GM12878 (cell line): ENCODE measurements at places on chromosomes 4 and X. TPM values are rescaled to one million over a fixed set of nuclear protein-coding genes. Genes with fewer than 3 reads are reported as not detected.

GRCh38 chrX:113790987-113791386 is 792.9 kb upstream of the HTR2C start:
- H3K36me3 ChIP-seq = no peaks in the 10 kb centered on the region
- no peak overlapping the region for H3K27ac ChIP-seq
- no peak for DNase-seq

GRCh38 chrX:129678614-129679195 is 23.9 kb upstream of the APLN start:
- H3K27ac ChIP-seq = no peak overlapping the region
- no peaks in the 10 kb centered on the region for H3K36me3 ChIP-seq
- no peak for DNase-seq

The RXFP1 gene
- not detected in 2 replicates for polyA plus RNA-seq

GRCh38 chrX:151675121-151675746 is 20.0 kb upstream of the PRRG3 start:
- no peak overlapping the region for H3K4me3 ChIP-seq
- no peak overlapping the region for H3K27ac ChIP-seq
- no peaks in the 10 kb centered on the region for H3K27me3 ChIP-seq
- no peaks in the 10 kb centered on the region for H3K36me3 ChIP-seq

GRCh38 chr4:159779716-159780115 is 676.8 kb downstream of the RAPGEF2 start:
- DNase-seq = no peak
- H3K4me3 ChIP-seq = no peak overlapping the region
- no peaks in the 10 kb centered on the region for H3K27me3 ChIP-seq
- no peaks in the 10 kb centered on the region for H3K4me1 ChIP-seq
- no peak overlapping the region for H3K27ac ChIP-seq
- H3K36me3 ChIP-seq = no peaks in the 10 kb centered on the region

DNA sequence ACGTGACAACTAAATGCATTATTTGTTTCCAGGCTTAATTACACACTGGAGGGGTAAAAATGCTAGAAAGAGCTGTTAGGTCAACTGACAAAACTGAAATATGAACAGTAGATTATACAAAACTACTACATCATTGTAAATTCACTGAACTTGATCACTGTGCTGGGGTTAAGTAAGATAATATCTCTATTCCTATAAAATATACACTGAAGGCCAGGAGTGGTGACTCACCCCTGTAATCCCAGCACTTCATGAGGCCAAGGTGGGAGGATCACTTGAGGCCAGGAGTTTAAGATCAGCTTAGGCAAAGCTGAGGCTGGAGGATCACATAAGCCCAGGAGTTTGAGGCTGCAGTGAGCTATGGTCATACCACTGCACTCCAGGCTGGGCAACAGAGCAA is 31.8 kb upstream of the NKX6-1 start:
- H3K4me3 ChIP-seq = no peak overlapping the region
- no peak for DNase-seq
- no peak overlapping the region for H3K27ac ChIP-seq
- H3K4me1 ChIP-seq = no peaks in the 10 kb centered on the region

DNA sequence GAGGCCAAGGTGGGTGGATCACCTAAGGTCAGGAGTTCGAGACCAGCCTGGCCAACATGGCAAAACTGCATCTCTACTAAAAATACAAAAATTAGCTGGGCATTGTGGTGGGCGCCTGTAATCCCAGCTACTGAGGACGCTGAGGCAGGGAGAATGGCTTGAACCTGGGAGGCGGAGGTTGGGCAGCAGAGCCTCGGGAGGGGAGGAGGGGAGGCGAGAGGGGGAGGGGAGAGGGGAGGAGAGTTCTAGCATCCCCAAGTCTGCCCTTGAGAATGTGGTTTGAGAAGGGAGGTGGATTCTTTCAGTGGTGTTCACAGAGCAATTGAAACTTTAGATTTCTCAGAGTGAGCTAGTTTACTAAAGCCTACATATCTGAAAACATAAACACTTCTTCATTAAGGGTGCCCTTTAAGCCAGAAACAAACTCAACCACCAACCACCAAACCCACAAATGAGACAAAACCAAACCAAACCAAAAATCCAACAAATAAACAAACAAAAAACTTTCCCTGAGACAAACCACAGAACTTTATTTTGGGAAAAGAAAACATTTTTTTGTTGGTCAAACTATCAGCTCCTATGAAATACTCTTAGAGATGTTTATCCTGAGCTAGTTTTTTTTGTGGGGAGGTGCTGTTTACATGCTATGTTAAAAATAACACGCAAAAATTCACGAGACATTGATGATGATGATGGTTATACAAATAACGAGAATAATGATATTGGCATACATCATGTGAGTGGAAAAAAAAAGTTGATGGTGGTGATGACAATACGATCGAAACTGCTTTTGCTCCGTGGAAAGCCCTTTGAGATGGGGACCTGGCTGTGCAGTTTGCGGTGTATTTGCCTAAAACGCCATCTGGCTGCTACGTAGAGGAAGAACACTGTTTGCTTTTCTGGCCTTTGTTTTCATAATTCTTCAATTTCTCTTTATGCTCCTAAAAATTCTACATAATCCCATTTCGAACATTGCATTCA is 98.2 kb upstream of the PRKX start:
- peaks cover 24% of the 10 kb centered on the region for H3K4me1 ChIP-seq
- peak overlapping the region; percentile 39 for H3K27ac ChIP-seq
- 0 out of 2 replicates have a peak, but pooled peaks cover 2% of the 10 kb centered on the region for H3K27me3 ChIP-seq
- H3K36me3 ChIP-seq = no peaks in the 10 kb centered on the region
- no peak overlapping the region; the same call in 1 of the 2 replicates for H3K4me3 ChIP-seq

The RENBP gene
- 0.36 and 0.59 TPM in 2 replicates for polyA plus RNA-seq

DNA sequence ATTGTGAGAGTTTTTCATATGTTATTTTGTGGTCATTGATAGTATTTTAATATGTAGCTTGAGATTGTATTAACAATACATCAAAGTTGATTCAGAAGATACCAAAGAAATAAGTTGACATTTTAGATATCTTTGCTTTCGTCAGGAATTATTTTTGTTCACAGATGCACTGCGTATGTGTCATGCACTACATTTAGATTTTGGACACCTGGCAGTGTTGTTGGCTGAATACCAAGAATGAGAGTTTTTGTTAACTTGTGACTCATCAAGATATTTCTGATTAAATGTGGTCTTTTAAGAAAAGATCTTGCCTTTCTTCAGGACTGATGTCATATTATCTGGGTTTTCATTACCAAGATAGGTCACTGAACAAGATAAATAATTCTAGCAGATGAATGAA is 633.4 kb downstream of the CENPC start:
- no peaks in the 10 kb centered on the region for H3K4me1 ChIP-seq
- H3K27me3 ChIP-seq = no peaks in the 10 kb centered on the region
- no peak for DNase-seq
- H3K4me3 ChIP-seq = no peak overlapping the region

The MAGEC1 gene
- polyA plus RNA-seq = not detected in 2 replicates

The FGD1 gene
- polyA plus RNA-seq = 0.45 and 0.52 TPM in 2 replicates

The EGF gene
- 0.28 and 0.29 TPM in 2 replicates for polyA plus RNA-seq

The FGG gene
- polyA plus RNA-seq = not detected in 2 replicates

GRCh38 chrX:136910565-136911035 is 30.1 kb upstream of the RBMX start:
- no peaks in the 10 kb centered on the region for H3K27me3 ChIP-seq
- DNase-seq = no peak
- no peak overlapping the region for H3K27ac ChIP-seq
- peak overlapping the region; percentile 76 for H3K4me3 ChIP-seq

The TRIM60 gene
- not detected in 2 replicates for polyA plus RNA-seq

DNA sequence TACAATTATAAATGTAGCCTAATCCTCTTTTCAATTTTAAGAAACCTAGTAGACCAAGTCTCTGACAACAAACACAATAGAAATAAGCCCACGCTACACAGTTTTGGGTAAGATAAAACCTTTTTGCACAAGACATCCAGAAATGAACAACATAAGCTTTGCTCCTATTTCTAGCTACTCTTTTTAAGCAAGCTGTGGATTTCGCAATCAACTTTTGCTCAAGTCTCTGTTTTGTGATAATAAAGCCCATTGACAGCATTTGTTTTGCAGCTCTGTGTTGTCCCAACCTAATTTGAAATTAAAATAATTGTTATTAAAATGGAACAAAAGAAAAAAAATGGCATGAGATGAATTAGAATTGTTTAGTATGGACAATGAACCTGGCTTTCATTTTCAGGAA is 287.9 kb upstream of the PUDP start:
- DNase-seq = no peak
- H3K4me1 ChIP-seq = no peaks in the 10 kb centered on the region
- H3K4me3 ChIP-seq = no peak overlapping the region
- no peaks in the 10 kb centered on the region for H3K36me3 ChIP-seq

- no peak overlapping the region for H3K27ac ChIP-seq
- no peak overlapping the region for H3K4me3 ChIP-seq
- H3K4me1 ChIP-seq = no peaks in the 10 kb centered on the region
Measured at GRCh38 chrX:119375561-119375960, 23.6 kb upstream of the SLC25A43 start.

DNA sequence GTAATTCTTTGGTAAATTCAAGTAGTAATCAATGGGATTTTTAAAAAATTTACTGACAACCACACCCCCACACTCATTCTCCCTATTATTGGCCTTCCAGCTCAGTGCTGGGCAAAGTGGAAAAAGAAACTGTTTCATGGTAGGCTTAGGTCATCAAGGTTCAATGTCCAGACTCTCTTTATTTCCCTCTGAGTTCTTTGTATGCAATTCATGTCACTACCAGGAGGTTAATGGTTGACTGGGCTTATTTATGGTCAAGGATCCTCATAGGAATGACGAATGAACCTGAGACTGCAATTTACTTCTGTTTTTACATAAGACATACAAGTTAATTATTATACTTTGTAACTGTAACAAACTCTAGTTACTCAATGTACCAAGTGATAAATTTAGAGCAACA is 403.2 kb downstream of the KLHL13 start:
- no peak overlapping the region for H3K4me3 ChIP-seq
- no peaks in the 10 kb centered on the region for H3K4me1 ChIP-seq
- H3K36me3 ChIP-seq = no peaks in the 10 kb centered on the region
- H3K27me3 ChIP-seq = no peaks in the 10 kb centered on the region
- no peak for DNase-seq

DNA sequence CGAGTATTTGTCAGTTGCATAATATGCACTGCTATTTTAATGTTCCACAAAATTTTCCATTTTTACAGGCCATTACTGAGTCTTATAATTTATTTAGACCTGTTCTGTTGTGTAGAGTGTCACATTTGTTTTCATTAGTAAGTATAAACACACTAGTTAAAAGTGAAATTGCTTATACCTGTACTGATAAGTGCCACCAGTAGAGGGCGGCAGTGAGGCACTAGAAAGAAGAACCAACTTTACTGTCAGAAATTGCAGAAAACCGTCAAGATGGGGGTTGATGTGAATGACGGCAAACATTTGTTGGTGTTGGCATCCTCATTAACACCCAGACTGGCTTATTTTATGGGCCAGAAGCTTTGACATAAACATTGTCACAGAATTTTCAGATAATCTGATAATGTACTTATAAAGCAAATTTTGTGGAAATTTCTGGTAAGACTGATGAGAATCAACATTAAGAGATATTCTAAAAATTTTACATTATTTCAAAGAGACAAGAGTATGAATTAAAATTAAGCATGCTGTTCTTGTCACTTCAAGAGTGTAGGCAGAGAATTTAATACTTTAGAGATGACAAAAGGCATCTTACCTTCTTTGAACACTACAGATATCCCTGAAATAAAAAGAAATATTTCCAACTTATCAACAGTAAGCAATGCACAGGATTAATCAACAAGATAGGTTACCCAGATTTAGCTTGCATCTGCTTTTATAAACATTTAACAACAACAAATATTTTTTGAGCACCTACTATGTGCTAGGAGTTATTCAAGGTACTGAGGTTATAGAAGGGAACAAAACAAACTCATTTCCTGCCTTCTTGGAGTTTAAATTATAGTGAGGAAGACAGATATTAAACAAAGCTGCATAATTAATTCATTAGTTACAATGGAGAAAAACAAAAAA is 24.9 kb downstream of the ALPK1 start:
- no peak overlapping the region for H3K27ac ChIP-seq
- DNase-seq = no peak
- H3K4me1 ChIP-seq = peaks cover 29% of the 10 kb centered on the region
- no peak overlapping the region for H3K4me3 ChIP-seq
- H3K27me3 ChIP-seq = no peaks in the 10 kb centered on the region

DNA sequence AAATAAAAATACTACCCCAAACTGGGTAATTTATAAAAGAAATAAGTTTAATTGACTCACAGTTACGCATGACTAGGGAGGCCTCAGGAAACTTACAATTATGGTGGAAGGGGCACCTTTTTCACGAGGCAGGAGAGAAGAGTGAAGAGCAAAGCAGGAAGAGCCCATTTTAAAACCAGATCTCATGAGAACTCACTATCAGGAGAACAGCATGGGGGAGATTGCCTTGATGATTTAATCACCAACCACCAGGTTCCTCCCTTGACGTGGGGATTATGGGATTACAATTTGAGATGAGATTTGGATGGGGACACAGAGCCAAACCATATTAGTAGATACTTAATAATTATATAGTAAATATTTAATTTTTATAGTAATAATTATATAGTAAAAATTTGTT is 10.1 kb downstream of the CISD2 start:
- H3K36me3 ChIP-seq = peaks cover 13% of the 10 kb centered on the region; the same call in 1 of the 2 replicates
- H3K4me3 ChIP-seq = no peak overlapping the region
- H3K4me1 ChIP-seq = no peaks in the 10 kb centered on the region
- H3K27ac ChIP-seq = no peak overlapping the region
- H3K27me3 ChIP-seq = no peaks in the 10 kb centered on the region

The MAGEA2 gene
- polyA plus RNA-seq = not detected in 2 replicates

GRCh38 chr4:118034053-118034785 is at the start of gene NDST3:
Gene NDST3, plus strand, starts transcription at chr4:118034486. Its CDS starts 19,425 bp downstream, at chr4:118053911.
- no peak within 1 kb of the TSS for H3K4me3 ChIP-seq
- no peaks in the 10 kb centered on the region for H3K27me3 ChIP-seq
- DNase-seq = no peak

The GABRG1 gene
- not detected in 2 replicates for polyA plus RNA-seq
